ENCODE measurements at places on chromosomes 4 and X. TPM values are rescaled to one million over a fixed set of nuclear protein-coding genes. Genes with fewer than 3 reads are reported as not detected.

DNA sequence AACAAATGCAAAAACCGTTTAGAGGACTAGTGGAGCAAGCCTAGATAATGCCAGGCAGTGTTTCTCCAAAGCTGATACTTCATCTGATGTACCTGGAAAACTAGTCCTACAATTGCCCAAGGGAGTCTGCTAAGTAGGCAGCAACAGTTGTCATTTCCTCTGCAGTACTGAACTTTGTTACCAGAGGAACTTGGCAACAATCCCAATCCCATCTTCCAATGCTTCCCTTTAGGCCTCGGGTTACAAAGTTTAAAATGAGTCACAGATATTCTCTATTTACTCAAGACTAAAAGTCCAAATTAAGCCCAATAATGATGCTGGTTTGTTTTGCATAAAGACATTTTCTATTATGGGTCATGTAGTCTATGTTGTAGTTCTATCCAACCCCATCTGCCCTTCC is 120.0 kb upstream of the GLRA2 start:
- no peak for DNase-seq

GPR119 gene
- total RNA-seq = not detected

COL25A1 gene
- total RNA-seq = 0.27 TPM

MAGEE2 gene
- not detected for total RNA-seq

TMEM271 gene
- total RNA-seq = not detected

RHOXF2 gene
- not detected for total RNA-seq

DNA sequence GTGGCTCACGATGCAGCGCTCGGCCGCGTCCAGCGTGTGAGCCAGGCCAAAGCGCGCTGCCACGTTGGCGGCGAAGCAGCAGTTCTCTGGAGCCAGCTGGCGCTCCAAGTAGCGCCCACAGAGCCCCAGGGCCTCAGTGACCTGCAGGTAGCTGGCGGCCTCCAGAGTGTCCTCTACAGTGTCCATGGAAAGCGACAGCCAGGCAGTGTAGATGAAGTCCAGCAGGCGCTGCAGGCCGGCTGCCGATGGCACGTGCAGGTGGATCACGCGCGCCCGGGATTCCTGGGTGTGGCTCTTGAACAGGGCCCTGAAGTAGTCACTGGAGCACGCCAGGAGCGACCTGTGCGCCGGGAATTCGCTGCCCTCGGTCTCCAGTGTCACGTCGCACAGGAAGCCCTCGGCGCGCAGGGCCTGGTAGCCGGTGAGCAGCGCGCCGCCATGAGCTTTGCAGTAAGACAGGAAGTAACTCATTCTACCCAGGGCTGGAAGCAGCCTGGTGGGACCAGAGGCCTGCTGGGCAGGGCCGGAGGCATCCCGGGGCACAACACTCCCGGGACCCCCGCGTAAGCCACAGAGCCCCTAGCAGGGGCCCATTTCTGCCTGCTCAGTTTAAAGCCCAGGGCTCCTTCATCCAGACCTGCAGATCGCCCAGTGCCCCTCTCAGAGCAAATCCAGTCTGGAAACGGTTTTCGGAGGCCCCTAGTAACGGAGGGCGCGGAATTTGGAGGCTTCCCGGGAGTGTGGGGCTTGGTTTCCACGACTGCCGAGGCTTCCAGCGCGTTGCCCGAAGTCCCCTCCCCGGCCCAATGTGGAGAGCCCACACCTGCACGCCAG is 595 bp downstream of the KLHL34 start:
- DNase-seq = no peak

DNA sequence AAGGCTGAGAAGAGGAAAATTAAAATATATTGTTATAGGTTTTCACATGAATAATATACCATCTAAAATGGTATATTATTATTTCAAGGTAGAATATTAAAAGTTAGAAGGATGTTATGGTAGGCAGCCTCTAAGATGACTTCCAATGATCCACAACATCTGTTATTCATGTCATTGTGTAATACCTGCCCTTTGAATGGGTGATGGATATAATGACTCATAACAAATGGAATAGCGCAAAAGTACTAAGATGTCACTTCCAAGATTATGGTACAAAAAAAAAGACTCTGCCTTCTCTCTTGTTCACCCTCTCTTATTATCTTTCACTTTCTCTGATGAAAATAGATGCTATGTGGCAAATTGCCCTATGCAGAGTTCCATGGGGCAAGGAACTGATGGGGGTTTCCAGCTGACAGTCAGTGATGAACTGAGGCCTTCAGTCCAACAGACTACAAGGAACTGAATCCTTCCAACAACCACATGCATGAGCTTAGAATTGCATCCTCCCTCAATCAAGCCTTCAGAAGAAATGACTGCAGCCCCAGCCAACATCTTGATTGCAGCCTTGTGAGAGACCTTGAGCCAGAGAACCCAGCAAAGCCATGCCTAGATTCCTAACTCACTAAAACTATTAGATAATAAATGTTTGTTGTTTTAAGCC is 57.7 kb downstream of the HS6ST2 start:
- DNase-seq = no peak

DNA sequence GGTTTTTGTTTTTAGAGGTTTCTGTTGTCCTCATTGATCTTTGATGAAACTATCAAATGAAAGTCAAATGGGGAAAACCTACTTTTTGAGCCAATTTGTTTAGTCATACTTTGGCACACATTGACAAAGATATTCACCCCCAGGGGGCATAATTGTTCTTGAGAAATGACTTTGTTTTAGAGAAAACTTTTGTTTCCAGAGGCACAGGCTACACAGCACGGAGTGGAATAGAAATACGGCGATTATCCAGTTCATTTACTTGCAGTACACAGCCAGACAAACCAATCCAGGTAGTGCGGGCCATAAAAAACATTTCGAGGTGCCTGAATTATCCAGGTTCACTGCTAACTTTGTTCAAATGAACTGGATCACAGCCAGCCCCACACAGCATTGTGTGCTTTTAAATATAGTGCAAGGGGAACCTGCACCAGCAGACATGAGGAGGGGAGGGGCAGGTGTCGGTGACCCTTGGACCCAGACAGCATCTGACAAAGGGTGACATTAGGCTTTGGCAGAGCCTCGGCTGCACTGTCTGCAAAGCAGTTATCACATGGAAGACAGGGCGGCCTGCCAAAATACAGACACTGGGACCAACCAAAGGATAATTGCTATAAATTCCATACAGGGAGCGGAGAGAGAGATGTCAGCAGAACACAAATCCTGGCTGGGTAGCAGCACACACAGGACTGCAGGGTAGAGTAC is 179.6 kb upstream of the NOCT start:
- DNase-seq = peak; percentile 49

AMTN gene
- not detected for total RNA-seq

GRCh38 chr4:41887821-41888686 is 47.2 kb upstream of the TMEM33 start:
- peak; percentile 77 for DNase-seq

DNA sequence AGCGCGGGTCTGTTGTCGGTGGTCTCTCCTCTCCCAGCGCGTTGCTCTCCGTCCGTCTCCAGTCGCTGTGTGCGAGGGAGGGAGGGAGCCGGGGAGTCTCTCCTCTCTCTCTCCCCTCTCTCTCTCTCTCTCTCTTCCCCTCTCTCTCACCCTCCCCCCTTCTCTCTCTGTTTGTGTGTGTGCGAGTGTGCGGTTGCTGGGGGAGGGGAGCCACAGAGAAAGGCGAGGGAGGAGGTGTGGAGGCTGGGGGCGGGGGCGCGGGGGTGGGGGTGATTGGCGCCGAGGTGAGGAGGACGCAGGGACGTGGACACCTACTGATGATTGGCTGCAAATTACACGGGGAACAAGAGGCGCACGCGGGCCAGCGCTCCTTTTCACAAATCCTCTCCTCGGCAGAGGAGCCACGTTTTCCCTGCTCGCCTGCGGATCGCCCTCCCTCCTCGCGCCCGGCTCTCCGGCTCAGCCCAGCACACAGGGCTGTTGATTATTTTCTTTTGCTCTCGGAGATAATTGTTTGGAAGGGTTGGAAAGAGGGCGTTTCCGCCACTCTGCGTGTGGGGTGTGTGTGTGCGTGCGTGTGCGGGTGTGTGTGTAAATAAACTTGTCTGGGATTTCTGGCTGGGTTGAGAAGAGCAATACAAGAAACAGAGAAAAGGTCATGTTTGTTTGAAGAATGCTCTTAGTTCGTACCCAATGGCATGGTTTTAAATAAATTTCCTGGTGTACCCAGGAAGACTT is at the start of gene CXXC4:
Gene CXXC4 (minus strand): TSS at position 73 of the 738 bp plus-strand sequence. CDS start 3,092 bp downstream, outside the sequence.
- peak; percentile 27 for DNase-seq

GLRA3 gene
- total RNA-seq = not detected

DNA sequence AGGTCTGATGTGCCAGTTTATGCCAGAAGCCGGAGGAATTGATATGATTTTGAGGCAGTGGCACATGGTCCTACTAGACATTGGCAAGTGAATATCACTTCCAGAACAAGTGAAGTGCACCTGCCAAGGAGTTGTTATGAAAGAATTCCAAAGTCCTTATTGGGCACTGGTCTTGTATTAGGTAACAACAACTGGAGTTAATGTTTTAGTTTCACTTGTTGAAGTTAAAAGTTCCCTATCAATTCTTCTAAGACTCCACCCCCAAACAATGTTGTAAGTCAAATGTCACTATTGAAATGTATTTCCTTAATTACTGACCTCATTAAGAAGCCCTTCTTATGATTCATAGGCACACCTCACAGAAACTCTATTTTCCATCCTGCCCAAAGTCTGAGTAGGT is 3.1 kb downstream of the TET2 start:
- peak; percentile 24 for DNase-seq

DNA sequence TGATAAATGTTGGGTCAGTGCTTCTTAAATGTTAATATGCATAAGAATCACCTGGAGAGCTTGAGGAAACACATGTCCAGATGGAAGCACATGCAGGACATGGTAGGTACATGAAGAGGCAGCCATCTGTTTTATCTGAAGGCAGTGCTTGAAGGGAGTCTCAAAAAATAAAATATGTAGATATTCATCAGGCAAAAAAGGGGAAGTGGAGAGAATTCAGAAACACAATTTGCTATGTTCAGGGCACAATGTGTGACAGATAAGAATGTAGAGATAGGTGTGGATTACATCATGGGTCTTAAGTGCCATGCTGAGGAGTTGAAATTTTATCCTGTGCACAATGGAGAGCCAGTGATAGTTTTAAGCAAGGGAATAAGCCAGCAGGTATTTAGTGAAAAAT is 59.6 kb upstream of the CASK start:
- no peak for DNase-seq

EXOC1L gene
- not detected for total RNA-seq

SORBS2 gene
- total RNA-seq = 2.8 TPM

USP26 gene
- not detected for total RNA-seq

ZNF711 gene
- total RNA-seq = 2.0 TPM

DNA sequence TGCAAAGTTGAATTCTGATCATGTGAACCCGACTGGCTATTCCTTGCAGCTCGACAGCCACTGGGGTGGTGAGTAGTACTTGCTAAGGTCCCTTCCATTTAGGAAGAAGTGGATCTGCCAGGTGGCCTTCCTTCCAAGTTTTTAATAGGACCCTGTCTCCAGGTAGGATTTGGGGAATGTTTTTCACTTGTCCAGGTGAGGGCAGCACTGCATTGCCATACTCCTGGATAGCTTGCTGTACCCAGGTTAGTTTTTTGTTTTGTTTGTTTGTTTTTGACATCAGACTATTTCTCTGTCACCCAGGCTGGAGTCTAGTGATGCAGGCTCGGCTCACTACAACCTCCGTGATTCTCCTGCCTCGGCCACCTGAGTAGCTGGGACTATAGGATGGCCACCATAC is 29.8 kb downstream of the SAGE1 start:
- no peak for DNase-seq

- no peak for DNase-seq
These were observed 92.7 kb downstream of the MFAP3L start for GRCh38 chr4:169933531-169933930.

OCRL gene
- total RNA-seq = 11.4 TPM

GRCh38 chr4:185202984-185203485 is 765 bp downstream of the CFAP97 start:
- DNase-seq = peak; percentile 36

MAGEA2B gene
- not detected for total RNA-seq

GRCh38 chr4:27305246-27305645 is 444.6 kb downstream of the STIM2 start:
- no peak for DNase-seq

JAKMIP1 gene
- not detected for total RNA-seq

- DNase-seq = peak; percentile 27
These were observed 8.6 kb downstream of the OPHN1 start for GRCh38 chrX:68424719-68425118.

DNA sequence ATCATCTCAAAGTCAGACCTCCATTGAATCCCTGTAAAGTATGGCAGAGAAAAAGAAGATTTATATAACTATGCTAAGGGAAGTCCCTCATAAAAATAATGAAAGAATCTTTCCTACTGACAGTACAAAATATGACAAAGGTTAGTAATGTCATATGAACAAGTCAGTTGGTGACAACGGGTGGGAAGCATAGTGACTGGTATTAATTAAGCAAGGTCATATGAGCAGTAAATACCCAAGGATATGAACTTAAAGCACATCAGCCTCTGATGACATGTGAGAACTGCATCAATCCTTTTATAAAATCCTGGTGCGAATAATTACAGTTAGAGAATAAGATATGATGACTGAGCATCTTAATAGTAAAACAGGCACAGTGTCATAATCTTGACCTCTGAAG is 364.8 kb upstream of the GALNTL6 start:
- DNase-seq = no peak

IL2 gene
- total RNA-seq = not detected
